ENCODE measurements at places on chromosomes 11 and 22.

DNA sequence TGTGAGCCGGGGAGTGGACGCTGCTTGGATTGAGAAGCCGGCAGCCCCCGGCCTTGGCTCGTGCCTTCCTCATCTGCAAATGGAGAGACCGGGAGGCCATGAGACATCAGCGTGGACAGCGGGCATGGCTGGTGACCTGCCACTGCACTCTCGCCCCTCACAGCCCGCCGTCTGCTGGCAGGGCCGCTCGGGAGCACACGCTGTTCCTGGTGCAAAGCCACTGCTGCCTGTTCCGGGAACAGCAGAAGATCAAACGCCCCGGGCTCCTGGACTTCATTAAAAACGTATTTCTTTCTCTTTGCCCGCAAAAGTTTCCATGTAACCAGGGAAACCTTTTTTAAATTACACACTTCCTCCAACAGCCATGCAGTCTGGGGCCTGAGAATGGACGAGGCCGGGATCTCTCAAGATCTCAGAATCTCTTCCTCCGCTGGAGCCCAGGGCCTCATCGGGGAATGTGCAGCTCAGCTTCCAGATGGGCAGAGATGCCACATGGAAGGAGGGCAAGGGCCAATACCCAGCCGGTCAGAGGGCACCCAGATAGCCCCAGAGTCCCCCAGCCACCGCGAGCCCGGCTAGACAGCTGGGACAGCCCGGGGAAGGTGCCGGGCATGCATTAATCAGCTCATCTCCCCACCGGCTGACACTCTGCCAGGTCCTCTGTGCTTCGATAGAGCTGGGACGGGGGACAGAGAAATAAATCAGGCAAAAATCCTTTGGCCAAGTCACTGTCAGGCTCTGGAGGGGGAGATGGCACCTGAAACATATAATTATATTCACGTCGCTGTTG is 62.8 kb upstream of the PRR5 start:
- H3K4me3 ChIP-seq, result no peak overlapping the region
- H3K4me1 ChIP-seq, result peaks cover 2% of the 10 kb centered on the region
- DNase-seq, result no peak
- no peak overlapping the region for H3K27ac ChIP-seq
- no peaks in the 10 kb centered on the region for H3K27me3 ChIP-seq

DNA sequence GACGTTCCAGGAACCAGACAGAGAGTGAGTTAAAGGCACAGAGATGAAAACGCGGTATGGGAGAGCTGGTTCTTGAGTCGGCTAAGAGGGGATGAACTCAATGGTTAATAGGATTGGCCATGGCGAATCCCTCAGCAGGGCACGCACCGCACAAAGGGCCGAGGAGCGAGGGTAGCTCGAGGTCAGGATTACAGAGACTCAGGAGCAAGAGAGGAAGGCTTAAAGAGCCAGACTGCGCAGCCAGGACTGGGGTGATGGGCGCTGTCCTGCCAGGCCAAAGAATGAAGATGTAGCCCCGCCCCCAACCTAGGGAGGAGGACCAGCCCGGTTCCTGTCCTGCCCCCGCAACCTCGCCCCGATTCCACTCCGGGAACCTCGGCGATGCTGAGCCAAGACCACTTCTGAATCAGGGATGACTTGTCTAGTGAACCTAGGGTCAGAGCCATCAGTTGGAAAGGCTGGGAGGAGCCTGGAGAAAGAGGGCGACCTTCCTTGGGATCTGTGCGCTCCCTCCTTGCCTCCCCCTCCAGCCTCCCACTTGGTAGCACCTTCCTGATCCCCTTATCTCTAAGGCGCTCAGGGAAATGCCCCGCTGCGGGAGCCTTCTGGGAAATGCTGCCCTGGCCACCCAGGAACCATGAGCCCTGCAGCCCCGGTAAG is at the start of gene PLEKHB1:
Gene PLEKHB1 (plus strand): TSS at position 610 of the 660 bp plus-strand sequence. CDS start 28 bp downstream, at position 638.
- peak within 1 kb of the TSS; percentile 75 for H3K4me3 ChIP-seq
- peaks cover 16% of the 10 kb centered on the region for H3K4me1 ChIP-seq
- H3K27me3 ChIP-seq, result no peaks in the 10 kb centered on the region
- peak within 1 kb of the TSS; percentile 30 for H3K27ac ChIP-seq
- no peaks in the 10 kb centered on the region for H3K36me3 ChIP-seq

DNA sequence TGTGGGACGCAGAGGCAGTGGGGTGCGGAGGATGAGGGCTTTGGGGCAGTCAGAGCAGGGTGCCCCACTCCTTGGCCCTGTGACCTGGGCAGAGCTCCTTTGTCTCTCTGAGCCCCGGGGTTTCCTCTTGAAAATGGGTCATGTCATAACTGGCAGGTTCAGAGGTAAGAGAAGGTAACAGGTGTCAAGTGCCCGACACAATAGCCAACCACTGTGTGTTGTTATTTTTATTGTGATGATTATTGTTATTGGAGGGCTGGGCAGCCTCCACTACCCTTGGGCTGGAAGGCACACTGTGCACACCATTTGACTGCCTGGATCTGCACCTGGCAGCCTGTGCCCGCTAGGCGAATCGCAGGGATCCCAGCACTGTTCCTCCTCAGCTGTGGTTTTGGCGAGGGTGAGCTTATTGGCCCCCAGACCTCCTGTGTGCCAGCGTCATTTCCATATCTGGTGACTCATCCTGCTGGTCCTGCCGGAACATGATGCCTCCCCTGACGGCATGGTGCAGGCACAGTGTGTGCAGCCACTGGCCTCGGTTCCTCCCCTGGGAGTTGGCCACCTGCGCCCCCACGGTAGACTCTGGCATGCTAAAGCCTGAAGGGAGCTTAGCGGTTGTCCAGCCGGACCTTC is 15.4 kb upstream of the SOX10 start:
- DNase-seq, result no peak
- no peak overlapping the region for H3K4me3 ChIP-seq
- H3K36me3 ChIP-seq, result no peaks in the 10 kb centered on the region
- no peaks in the 10 kb centered on the region for H3K27me3 ChIP-seq

- no peak overlapping the region for H3K27ac ChIP-seq
- no peaks in the 10 kb centered on the region for H3K27me3 ChIP-seq
- no peak for DNase-seq
- no peaks in the 10 kb centered on the region for H3K36me3 ChIP-seq
- no peaks in the 10 kb centered on the region for H3K4me1 ChIP-seq
Measured at GRCh38 chr11:23519194-23519593, 658.9 kb upstream of the CCDC179 start.

- H3K4me1 ChIP-seq, result peaks cover 51% of the 10 kb centered on the region
- H3K4me3 ChIP-seq, result no peak overlapping the region
- H3K27ac ChIP-seq, result no peak overlapping the region
Measured at GRCh38 chr11:128283451-128283850, 303.9 kb downstream of the ETS1 start.

DNA sequence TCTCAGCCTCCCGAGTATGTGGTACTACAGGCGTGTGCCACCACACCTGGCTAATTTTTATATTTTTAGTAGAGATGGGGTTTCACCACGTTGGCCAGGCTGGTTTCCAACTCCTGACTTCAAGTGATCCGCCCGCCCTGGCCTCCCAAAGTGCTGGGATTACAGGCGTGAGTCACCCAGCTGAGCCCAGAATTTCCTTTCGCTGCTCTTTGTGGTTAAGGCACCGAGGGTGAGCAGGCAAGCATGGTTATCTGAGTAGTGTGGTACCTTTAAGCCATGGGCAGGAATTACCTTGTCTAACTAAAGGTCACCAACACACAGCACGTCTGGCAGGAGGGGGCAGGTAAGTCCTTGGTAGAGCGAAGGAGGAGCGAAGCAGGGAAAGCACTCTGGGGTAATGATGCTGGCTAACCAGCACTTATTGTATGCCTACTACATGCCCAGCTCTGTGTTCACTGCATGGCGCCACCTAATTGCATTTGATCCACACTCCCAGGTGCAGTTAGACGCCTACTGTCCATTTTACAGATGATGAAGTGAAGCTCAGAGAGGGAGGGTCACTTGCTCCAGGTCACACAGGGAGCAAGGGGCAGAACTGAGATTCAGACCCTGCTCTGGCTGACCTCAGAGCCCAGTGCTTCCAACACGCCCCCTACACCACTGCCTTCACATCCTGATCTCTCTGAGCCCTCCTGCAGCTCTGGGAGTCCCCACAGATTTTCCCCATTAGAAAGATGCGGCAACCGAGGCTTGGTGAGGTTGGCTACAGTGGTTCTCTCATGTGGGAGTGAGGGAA is 45.7 kb downstream of the TRIOBP start:
- H3K36me3 ChIP-seq, result peaks cover 6% of the 10 kb centered on the region
- DNase-seq, result no peak
- H3K4me1 ChIP-seq, result peaks cover 31% of the 10 kb centered on the region
- H3K27me3 ChIP-seq, result no peaks in the 10 kb centered on the region
- no peak overlapping the region for H3K4me3 ChIP-seq

DNA sequence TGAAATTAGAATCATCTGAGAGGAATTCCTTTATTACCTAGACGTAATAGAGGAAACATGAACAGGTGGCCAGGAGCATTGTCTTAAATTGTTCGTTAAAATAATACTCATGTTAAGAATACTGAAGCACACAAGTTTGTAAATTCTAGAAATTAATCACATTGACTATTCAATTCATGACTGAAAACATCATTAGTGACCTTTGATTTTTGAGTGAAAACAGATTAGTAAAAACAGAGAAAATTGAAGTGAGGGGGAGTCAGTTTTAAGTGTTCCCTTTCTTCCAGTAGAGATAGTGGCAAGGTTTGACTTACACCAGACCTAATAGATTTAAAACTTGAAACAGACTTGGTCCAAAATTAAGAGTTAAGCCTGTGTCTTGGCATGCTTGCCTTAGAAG is 1.4 kb downstream of the ZFP91 start:
- no peaks in the 10 kb centered on the region for H3K27me3 ChIP-seq
- peak overlapping the region; percentile 100 for H3K27ac ChIP-seq
- H3K4me1 ChIP-seq, result peaks cover 60% of the 10 kb centered on the region
- peak overlapping the region; percentile 90 for H3K4me3 ChIP-seq
- DNase-seq, result no peak

DNA sequence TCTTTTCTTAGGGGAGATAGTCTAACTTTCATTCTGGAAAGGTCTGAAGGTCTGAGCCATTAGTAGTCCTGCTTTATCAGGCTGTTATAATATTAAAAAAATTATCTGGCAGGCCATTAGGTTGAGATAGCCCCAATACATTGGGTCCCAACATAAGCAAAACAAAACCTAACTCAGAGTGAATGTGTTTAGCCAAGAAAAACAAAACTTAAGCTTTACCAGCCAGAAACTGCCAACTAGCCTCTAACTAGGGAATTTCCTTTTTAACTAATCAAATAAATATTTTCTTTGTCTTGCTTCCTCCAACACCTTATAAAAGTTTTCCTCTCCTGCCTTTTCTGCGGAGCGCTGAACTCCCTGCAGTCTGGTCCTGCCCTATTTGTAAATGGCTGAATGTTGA is 1137.7 kb upstream of the CNTN5 start:
- no peaks in the 10 kb centered on the region for H3K27me3 ChIP-seq
- DNase-seq, result no peak
- no peaks in the 10 kb centered on the region for H3K4me1 ChIP-seq
- no peak overlapping the region for H3K27ac ChIP-seq

DNA sequence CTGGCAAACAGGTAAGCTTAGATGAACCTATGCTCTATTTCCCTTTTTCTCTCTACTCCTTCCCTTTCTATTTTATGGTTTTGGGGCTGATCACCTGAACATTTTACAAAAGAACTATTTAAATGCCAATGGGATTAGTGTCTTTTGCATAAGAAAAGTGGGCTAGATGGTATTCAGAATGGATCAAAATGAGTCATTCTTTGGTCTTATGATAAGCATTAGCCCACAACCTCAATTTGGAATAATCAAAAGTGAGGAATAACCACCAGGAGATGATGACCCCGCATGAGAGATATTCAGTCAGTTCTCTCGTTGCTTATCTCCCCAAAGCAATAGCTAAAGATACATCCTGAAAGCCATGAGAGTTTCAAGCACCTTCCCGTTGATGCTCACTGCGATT is 399.0 kb upstream of the CADM1 start:
- no peak overlapping the region for H3K27ac ChIP-seq
- H3K4me1 ChIP-seq, result peaks cover 1% of the 10 kb centered on the region
- H3K27me3 ChIP-seq, result peaks cover 2% of the 10 kb centered on the region
- no peaks in the 10 kb centered on the region for H3K36me3 ChIP-seq
- no peak overlapping the region for H3K4me3 ChIP-seq

GRCh38 chr11:74493791-74494630 is 487 bp upstream of the LIPT2 start:
- H3K4me3 ChIP-seq, result peak overlapping the region; percentile 78
- no peaks in the 10 kb centered on the region for H3K27me3 ChIP-seq
- no peak for DNase-seq
- peaks cover 20% of the 10 kb centered on the region for H3K4me1 ChIP-seq

DNA sequence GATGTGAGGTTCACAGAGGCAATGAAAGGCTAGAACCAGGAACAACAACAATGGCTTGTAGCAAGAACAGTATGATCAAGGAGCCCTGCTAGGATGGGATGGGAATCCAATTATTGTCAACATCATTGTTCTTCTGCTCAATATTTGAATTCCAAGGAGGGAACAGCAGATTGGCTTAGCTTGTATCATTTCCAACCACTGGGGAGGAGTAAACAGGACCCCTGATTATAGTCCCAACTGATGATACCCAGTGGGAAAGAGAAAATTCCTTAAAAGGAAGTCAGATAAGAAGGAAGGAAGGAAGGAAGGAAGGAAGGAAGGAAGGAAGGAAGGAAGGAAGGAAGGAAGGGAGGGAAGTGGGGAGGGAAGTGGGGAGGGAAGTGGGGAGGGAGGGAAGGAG is 69.5 kb upstream of the ZC3H12C start:
- H3K4me3 ChIP-seq, result no peak overlapping the region
- no peaks in the 10 kb centered on the region for H3K4me1 ChIP-seq
- no peaks in the 10 kb centered on the region for H3K27me3 ChIP-seq
- H3K36me3 ChIP-seq, result no peaks in the 10 kb centered on the region
- no peak overlapping the region for H3K27ac ChIP-seq

- peaks cover 30% of the 10 kb centered on the region for H3K4me1 ChIP-seq
- no peak overlapping the region for H3K27ac ChIP-seq
- peaks cover 3% of the 10 kb centered on the region for H3K36me3 ChIP-seq
- no peaks in the 10 kb centered on the region for H3K27me3 ChIP-seq
- no peak for DNase-seq
Measured at GRCh38 chr22:43148581-43148980, 2.8 kb upstream of the TSPO start.

DNA sequence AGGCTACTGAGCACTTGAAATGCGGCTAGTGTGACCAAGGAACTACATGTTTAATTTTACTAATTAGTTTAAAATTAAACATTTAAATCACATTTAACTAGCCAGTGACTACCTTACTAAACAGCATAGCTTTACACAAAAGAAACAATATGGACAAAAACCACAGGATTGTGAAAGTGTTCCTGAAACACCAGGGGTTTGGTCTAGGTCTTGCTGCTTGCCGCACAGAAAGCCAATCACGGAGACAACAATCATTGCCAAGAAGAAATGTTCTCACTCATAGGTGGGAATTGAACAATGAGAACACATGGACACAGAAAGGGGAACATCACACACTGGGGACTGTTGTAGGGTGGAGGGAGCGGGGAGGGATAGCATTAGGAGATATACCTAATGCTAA is 309.5 kb downstream of the C11orf87 start:
- no peak overlapping the region for H3K27ac ChIP-seq
- DNase-seq, result no peak
- H3K4me1 ChIP-seq, result no peaks in the 10 kb centered on the region
- no peaks in the 10 kb centered on the region for H3K27me3 ChIP-seq
- H3K4me3 ChIP-seq, result no peak overlapping the region
- H3K36me3 ChIP-seq, result no peaks in the 10 kb centered on the region
